ENCODE measurements at places on chromosomes 5 and 9.

DNA sequence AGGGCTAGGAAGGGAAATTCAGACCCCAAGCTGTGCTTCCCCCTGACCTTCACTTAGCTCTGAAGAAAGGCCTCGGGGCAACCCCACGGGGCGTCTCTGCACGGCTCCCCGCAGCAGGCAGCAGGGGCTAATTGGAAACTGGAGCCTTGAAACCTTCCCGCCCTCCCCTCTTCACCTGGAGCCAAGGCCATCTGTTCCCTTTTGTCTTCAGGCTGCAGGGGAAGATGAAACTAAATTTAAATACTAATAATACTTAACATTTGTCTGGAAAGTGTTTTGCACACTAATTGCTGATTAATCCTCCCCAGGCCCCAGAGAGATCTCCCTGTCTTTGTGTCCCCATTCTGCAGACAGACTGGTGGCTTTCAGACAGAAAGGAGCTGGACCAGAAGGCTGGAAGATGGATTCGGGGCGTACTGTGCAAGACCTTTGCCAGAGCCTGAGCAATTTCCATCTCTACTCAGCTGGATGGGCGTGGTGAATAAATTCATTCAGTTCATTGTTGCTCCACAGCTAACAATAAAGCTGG is 34.1 kb upstream of the CPLX2 start:
- no peak for DNase-seq

- DNase-seq = no peak
Measured at GRCh38 chr5:179730852-179731251, 1.8 kb upstream of the MAML1 start.

GRCh38 chr9:31023847-31024246 is 1360.6 kb upstream of the ACO1 start:
- no peak for DNase-seq

- DNase-seq = no peak
Measured at GRCh38 chr9:69097064-69097463, 61.5 kb downstream of the FXN start.

GRCh38 chr5:132074091-132074771 is 642 bp downstream of the CSF2 start:
- DNase-seq = no peak

GRCh38 chr5:26737348-26738265 is 300.8 kb downstream of the CDH9 start:
- DNase-seq = no peak

GRCh38 chr5:31783086-31783645 is 144.2 kb downstream of the PDZD2 start:
- DNase-seq = no peak

DNA sequence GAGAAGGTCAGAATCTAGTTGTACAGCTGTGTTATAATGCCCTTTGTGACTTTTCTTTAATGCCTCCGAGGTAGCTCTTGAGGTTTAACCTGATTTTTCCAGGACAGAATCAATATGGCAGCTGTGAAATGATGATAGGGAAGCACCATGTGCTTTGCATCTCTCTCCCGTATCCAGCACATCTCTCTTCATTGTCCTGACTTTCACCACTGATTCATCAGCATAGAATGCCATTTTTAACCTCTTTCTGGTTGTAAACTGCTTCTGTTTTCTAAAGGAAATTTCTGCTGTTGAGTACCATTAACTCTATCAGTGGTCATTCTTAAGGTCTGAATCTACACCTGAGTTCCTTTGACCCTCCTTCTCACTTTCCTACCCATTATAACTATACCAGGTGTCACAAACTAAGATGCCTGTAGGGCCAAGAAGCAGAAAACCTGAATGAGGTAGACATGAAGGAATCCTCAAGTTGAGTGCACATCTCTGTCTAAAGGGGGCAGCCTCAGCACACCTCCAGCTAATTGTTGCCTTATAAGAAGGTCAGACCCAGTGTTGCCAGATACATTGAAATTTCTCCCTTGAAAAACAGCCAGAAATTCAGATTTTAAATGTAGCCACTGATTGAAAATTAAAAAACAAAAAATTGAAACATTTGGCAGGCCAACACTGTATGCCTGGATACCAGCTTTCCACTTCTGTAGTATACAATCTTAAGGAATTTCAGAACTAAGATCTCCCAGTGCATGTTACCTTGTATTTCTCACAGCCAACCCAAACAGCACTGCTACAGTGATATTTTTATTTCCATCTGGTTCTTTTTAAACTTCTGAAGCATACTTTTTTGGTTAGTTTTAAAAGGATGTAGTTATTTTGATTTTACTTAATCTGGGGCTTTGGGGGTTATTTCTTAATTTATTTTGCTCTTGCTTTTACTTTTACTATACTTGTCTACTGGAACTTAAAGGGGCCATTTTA is 35.8 kb upstream of the TLX3 start:
- no peak for DNase-seq

GRCh38 chr5:4676934-4677333 is 463.2 kb upstream of the ADAMTS16 start:
- DNase-seq = no peak

DNA sequence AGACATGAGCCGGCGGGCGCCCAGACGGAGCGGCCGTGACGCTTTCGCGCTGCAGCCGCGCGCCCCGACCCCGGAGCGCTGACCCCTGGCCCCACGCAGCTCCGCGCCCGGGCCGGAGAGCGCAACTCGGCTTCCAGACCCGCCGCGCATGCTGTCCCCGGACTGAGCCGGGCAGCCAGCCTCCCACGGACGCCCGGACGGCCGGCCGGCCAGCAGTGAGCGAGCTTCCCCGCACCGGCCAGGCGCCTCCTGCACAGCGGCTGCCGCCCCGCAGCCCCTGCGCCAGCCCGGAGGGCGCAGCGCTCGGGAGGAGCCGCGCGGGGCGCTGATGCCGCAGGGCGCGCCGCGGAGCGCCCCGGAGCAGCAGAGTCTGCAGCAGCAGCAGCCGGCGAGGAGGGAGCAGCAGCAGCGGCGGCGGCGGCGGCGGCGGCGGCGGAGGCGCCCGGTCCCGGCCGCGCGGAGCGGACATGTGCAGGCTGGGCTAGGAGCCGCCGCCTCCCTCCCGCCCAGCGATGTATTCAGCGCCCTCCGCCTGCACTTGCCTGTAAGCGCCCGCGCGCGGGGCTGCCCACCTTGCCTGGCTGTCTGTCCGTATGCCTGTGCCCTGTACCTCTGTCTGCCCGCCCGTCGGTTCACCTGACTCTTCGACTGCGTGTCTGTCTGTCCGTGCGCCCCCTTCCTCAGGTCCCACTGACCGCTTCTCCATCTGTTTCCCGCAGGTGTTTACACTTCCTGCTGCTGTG is 412 bp downstream of the FGF18 start:
- DNase-seq = no peak

- no peak for DNase-seq
Measured at GRCh38 chr9:19416143-19416542, 7.3 kb downstream of the ACER2 start.

- peak; percentile 45 for DNase-seq
Measured at GRCh38 chr9:116572095-116572748, 114.9 kb upstream of the TRIM32 start.

GRCh38 chr5:41542183-41542582 is 31.8 kb upstream of the PLCXD3 start:
- no peak for DNase-seq

DNA sequence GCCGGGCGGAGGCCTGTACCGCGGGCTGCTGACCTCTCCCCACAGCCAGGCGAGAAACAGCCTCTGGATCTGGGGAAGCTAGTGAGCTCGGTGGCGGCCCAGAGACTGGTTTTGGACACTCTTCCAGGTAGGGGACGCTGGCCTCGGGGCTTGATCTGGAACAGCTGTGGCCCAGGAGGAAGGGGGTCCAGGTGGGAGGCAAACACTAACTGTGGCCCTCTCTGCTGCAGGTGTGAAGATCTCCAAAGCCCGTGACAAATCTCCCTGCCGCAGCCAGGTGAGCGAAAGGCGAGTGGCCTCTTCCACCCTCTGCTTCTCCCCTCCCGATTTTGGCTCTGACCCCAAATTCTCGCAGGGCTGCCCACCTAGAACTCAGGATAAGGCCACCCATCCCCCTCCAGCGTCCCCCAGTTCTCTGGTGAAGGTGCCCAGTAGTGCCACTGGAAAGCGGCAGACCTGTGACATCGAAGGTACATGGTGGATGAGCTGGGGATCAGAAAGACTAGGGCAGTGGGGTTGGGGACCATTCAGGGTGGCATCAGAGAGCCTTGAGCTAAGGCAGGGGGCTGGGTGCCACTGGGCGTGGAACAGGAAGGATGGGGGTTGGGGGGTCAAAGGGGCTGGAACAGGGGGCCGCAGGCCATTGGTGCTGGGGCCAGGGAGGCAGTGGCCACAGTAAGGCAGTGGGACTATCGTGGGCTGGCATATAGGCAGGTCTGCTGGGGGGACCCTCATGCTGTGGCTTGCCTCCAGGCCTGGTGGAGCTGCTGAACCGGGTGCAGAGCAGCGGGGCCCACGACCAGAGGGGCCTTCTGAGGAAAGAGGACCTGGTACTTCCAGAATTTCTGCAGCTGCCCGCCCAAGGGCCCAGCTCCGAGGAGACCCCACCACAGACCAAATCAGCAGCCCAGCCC is 12.9 kb upstream of the SLC34A1 start:
- no peak for DNase-seq

DNA sequence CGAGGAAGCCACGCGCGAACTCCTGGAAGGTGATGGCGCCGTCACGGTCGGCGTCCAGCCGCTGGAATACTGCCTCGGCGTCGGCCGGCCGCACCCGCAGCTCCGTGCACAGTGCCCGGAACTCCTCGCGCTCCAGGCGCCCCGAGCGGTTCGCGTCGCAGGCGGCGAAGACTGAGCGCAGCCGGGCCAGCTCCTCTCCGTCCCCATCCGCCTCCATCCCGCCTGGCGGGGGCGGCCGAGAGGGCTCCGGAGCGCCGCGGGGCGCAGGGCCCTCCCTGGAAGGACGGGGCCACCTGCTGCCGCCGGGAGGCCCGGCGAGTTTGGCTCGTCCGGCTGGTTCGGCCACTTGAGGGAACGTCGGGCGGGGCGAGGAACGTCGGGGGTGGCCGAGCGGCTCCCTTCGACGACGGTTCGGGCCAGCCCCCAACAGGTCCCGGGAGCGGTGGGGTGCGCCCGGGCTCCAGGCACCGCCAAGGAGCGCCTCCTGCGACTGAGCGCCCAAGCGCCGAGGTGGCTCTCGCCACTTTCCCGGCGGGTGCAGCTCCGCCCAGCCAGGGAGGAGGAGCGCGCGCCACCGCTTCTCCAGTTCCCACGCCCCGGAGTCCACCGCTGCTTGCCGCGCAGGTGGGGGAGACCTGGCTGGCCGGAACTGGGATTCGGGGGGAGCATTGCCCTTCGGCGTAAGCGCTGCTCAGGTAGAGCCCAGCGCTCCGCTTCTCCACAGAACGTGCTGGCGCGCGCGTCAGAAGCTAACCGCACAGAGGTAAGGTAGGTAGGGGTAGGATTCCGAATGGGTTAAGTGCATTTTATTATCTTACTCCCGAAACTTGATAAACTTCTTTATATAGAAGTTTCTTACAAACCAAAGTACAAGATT is at the start of gene RASEF:
TSS of gene RASEF (minus strand) at position 492 of the 877 bp plus-strand sequence. CDS start at position 217, 275 bp downstream.
- no peak for DNase-seq

- DNase-seq = no peak
Measured at GRCh38 chr5:98402130-98402529, 371.3 kb upstream of the RGMB start.

- no peak for DNase-seq
Measured at GRCh38 chr9:128940946-128941755, 6.3 kb downstream of the DOLK start.

DNA sequence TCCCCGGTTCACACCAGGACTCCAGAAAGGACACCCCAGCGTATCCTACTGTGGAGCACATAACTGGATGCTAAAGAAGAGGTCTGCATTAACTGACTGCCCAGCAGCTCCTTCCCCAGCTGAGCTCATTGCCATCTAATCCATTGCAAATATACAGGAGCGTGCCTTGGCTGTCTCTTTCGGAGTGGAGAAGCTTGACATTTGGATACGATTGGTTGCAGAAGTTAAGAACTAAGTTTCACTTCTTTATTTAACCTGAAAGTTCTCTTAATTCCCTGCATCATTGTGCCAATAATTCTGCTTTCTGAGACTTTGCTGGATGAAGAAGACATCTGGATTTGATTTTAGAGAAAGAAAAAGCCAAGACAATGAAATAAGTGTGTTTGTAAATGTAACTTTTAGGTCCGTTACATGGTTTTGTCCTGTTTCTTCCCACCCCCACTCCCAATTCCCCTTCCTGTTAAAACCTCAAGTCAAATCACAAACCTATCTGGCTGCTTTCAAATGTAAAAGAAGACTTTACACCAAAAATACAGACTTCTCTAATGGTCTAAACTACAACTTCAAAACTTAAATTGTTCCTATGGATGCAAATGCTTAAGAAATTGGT is 33.9 kb downstream of the TAS2R1 start:
- DNase-seq = peak; percentile 30

- no peak for DNase-seq
Measured at GRCh38 chr5:171221916-171222315, 87.1 kb upstream of the TLX3 start.

GRCh38 chr9:82563094-82563493 is 499.8 kb downstream of the RASEF start:
- DNase-seq = peak; percentile 65

GRCh38 chr9:121281614-121282276 is 13.8 kb downstream of the GSN start:
- no peak for DNase-seq

DNA sequence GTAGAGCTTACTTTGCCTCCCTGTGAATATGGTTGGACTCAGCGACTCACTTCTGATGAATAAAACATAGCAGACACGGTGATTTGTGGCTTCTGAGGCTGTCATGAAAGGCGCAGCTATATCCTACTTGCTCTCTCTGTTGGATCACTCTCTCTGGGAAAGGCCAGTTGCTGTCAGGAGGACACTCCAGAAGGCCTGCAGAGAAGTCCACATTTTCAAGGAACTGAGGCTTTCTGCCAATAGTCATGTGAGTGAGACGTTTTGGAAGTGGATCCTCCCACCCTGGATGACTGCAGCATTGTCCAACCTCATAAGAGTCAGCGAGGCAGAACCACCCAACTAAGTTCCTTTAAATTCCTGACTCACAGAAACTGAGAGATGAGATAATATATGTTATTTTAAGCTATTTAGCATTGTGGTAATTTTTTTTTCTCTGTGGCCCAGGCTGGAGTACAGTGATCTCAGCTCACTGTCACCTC is 156.0 kb upstream of the MAST4 start:
- peak; percentile 94 for DNase-seq

- DNase-seq = no peak
Measured at GRCh38 chr9:135562235-135562745, 734 bp downstream of the PAEP start.

- no peak for DNase-seq
Measured at GRCh38 chr5:78542321-78542840, 106.2 kb downstream of the LHFPL2 start.

- no peak for DNase-seq
Measured at GRCh38 chr9:118882684-118883083, 486.6 kb downstream of the BRINP1 start.

- DNase-seq = no peak
Measured at GRCh38 chr5:130141659-130142320, 237.5 kb downstream of the CHSY3 start.

GRCh38 chr5:137800700-137801411 is 46.7 kb upstream of the HNRNPA0 start:
- no peak for DNase-seq

GRCh38 chr9:117462861-117463260 is 48.0 kb upstream of the ASTN2 start:
- no peak for DNase-seq

GRCh38 chr5:39453606-39454005 is 28.8 kb upstream of the DAB2 start:
- no peak for DNase-seq

GRCh38 chr5:97553604-97554452 is 370.8 kb upstream of the RIOK2 start:
- peak; percentile 49 for DNase-seq
